NCI-H2081 (cell line): ENCODE measurements at places on chromosomes 4 and X.

DNA sequence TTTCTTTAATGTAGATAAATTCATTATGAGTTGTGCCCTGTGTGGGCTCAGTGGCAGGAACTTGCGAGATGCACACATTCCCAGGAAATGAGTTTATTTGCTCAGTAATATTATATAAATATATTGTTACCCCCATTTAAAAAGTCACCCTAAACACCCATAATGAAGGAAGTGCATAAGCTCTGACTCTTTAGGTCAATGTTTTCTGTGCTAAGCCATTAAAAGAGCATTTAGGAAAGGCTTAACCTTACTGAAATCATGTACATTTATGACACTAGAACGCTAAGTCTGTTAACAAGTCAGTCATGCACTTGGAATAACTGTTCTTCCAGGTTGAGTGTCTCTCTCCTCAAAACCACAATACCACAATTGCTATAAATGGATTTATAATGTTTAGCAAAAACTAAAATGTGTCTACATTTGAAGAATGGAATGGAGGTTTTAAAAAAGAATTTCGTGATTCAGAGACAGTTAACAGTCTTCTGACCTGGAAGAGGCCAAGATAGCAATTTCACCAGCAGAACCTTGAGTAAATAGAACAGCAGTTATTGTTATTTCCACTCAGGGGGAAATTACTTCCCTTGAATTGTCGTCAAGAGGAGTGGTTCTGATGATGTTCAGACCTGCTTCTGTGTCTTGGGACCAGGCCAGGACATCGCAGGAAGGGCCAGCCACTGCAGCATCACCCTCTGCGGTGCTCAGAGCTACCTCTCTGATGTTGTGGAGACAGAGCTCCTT lies 91.1 kb upstream of the VEGFC start:
- DNase-seq = no peak

- no peak for DNase-seq
Measured at GRCh38 chr4:154691229-154691628, 52.6 kb upstream of the LRAT start.

GRCh38 chr4:152218576-152218975 lies 317.3 kb downstream of the FBXW7 start:
- DNase-seq = no peak

- no peak for DNase-seq
Measured at GRCh38 chr4:88185906-88186305, 27.5 kb upstream of the ABCG2 start.

GRCh38 chrX:142233400-142233799 lies 28.3 kb upstream of the MAGEC2 start:
- DNase-seq = no peak

- DNase-seq = no peak
Measured at GRCh38 chr4:41375561-41375960, 118.8 kb downstream of the UCHL1 start.
